ENCODE measurements at places on chromosomes 1 and 21.

DNA sequence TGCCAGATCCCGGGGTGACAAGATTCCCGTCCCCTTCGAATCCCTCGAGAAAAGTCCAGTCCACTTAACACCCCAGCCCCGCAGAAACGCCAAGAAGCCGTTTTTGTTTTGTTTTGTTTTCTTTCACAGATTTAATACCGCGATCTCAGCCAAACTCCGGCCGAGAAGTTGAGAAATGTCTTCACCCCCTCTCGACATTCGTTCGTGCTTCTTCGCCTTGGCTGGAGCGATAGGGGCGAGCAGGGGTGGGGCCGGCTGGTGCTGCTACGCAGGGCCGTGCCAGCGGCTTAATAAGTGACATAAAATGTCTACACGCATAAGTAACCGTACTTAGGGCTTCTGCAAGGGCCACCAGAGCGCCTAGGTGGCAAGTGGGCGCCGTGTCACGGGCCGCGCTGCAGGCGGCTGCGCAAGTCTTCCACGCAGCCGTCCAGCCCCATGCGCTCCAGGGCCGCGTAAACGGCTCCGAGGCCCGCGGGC is 4.9 kb downstream of the TNFRSF25 start:
- DNase-seq, result no peak

- DNase-seq, result peak; percentile 61
Measured at GRCh38 chr1:43786960-43787359, 79.6 kb downstream of the ST3GAL3 start.

- DNase-seq, result peak; percentile 61
Measured at GRCh38 chr1:10943991-10944730, 68.3 kb upstream of the TARDBP start.

- DNase-seq, result peak; percentile 51
Measured at GRCh38 chr1:245797592-245798348, 643.0 kb downstream of the KIF26B start.

DNA sequence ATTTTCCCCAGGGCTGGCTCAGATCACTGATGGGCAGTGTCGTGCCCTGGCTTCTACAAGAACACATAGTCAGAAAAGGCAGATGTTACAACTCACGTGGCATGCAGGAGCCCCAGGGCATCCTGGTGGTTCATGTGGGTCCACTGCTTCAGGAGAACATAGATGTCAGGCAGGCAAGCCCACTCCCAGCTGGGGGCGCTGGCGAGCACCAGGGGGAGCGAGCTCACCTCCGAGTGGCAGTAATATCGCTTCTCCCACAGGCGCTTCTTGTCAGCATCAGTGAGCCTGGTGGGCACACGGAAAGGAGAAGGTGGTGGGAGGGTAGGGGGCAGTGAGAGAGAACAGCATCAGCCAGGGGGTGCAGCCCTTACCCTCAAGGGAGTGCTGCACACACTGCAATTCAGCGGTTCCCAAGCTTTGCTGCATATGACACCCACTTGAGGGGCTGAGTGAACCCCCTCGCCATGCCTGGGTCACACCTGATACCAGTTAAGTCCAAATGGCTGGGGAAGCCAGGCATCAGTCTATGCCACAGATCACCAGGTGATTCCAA is 34.3 kb upstream of the PPP1R15B start:
- peak; percentile 49 for DNase-seq
